T-helper 9 cell (primary cell): ENCODE measurements at places on chromosomes 2 and 18.

DNA sequence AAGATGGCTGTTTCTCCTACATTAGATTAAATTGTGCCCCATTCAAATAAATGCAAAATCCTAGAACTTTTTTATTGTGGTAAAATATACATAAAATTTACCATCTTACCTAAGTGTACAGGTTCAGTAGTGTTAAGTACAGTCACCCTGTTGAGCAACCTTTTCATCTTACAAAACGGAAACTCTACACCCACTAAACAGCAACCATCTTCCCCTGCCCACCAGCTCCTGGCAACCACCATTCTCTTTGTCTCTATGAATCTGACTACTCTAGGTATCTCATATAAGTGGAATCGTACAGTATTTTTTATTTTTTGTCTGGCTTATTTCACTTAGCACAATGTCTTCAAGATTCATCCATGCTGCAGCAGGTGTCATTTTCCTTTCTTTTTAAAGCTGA lies 53.0 kb downstream of the ASXL2 start:
- no peak for DNase-seq

DNA sequence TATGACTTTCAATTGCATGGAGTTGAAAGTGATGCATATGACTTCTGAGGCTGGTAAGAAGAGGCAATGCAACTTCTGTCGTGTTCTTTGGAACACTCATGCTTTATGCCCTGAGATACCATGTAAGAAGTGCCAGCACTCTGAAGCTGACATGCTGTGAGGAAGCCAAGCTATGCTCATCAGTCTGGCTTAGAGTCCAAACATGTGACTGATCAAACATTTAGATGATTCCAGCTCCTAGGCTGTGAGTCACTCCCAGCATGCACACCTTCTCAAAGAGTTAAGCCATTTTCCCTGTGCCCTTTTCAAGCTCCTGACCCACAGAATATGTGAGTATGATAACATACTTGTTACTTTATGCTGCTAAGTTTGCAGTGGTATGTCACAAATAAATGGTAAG lies 15.8 kb upstream of the VRK2 start:
- DNase-seq: no peak

- no peak for DNase-seq
These were observed 508.9 kb downstream of the FBXO15 start for GRCh38 chr18:73638709-73639108.

- no peak for DNase-seq
These were observed 131.0 kb downstream of the SNTG2 start for GRCh38 chr2:1081451-1082225.

DNA sequence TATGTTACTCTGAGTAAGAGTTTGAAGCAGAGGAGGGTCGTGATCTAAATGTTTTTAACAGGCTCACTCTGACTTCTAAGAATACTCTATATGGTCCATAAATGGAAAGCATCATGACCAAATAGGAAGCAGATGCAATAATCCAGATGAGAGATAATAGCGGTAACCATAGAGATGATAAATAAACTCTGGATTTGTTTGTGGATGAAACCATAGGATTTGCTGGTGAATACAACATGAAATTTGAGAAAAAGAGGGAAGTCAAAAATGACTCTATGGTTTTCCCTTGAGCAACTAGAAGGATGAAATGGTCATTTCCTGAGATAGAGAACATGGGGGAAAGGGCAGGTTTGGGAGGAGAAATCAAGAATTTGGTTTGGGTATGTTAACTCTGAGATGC lies 3.9 kb downstream of the HEATR5B start:
- DNase-seq: no peak

GRCh38 chr2:43221124-43221762 lies 5.2 kb downstream of the ZFP36L2 start:
- DNase-seq: peak; percentile 41

DNA sequence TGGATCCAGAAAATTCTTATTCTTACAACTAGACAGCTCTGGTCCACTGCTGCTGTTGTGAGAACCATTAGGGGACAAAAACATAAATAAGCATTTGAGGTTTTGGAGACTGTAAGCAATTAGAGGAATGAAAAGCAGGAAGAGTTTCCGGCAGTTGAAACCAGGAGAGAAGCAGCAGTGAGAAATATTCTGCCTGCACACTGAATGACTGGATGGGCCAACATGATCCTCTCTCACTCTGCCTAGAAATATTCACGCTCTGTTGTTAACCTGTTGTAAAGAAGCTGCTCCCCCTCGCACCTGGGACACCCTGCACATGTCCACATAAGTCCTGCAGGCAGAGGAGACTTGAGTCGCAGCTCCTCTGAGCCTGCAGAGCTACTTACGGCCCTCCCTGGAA lies 60.4 kb upstream of the RNF152 start:
- no peak for DNase-seq

DNA sequence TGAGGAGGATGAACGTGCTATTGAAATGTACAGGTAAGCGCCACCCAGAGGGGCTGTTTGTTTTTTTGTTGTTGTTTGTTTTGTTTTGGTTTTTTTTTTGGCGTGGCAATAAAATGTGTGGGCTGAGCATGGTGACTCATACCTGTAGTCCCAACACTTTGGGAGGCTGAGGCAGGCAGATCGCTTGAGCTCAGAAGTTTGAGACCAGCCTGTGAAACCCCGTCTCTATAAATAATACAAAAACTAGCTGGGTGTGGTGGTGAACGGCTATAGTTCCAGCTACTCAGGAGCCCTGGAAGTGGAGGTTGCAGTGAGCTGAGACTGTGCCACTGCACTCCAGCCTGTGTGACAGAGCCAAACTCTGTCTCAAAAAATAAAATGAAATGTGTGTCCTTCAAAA lies 6.2 kb downstream of the PDCL3 start:
- no peak for DNase-seq

DNA sequence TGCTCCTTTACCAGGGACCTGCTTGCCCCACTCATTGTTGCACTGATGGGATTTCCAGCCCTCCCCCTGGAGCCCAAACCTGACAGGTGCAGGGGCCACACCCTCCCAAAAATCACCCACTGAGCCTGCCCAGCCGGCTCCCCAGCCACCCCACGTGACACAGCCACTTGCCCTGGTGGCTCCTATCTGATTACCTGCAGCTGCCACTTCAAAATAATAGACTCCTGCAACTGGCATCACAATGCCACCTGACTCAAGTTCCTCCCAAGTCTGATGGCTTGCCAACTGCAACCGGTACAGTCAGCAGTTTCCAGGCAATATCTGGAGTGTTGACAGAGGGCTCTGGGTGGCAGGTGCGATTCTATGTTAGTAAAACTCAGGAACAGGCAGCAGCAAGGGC lies 66.2 kb downstream of the CRACDL start:
- DNase-seq: no peak

GRCh38 chr2:38070438-38070837 lies 5.5 kb downstream of the CYP1B1 start:
- DNase-seq: no peak

GRCh38 chr2:194289712-194290346 lies 1367.2 kb upstream of the SLC39A10 start:
- DNase-seq: no peak

GRCh38 chr2:187505065-187505672 lies 49.1 kb downstream of the TFPI start:
- DNase-seq: no peak

GRCh38 chr2:98900721-98901120 lies 35.3 kb downstream of the CRACDL start:
- no peak for DNase-seq

GRCh38 chr2:15746703-15747550 lies 155.3 kb downstream of the DDX1 start:
- no peak for DNase-seq

GRCh38 chr2:95346738-95347671 lies 49.9 kb downstream of the KCNIP3 start:
- DNase-seq: no peak

- no peak for DNase-seq
These were observed 209.8 kb downstream of the GBX2 start for GRCh38 chr2:235958221-235958930.

- no peak for DNase-seq
These were observed 32.5 kb upstream of the FHOD3 start for GRCh38 chr18:36265015-36265414.

- no peak for DNase-seq
These were observed 66.2 kb downstream of the STAT1 start for GRCh38 chr2:190947711-190948251.

- DNase-seq: no peak
These were observed 137.5 kb upstream of the OTOS start for GRCh38 chr2:240277807-240278522.

GRCh38 chr2:45681675-45682074 lies 30.2 kb downstream of the PRKCE start:
- no peak for DNase-seq

GRCh38 chr2:165056564-165056963 lies 101.2 kb upstream of the SLC38A11 start:
- no peak for DNase-seq

DNA sequence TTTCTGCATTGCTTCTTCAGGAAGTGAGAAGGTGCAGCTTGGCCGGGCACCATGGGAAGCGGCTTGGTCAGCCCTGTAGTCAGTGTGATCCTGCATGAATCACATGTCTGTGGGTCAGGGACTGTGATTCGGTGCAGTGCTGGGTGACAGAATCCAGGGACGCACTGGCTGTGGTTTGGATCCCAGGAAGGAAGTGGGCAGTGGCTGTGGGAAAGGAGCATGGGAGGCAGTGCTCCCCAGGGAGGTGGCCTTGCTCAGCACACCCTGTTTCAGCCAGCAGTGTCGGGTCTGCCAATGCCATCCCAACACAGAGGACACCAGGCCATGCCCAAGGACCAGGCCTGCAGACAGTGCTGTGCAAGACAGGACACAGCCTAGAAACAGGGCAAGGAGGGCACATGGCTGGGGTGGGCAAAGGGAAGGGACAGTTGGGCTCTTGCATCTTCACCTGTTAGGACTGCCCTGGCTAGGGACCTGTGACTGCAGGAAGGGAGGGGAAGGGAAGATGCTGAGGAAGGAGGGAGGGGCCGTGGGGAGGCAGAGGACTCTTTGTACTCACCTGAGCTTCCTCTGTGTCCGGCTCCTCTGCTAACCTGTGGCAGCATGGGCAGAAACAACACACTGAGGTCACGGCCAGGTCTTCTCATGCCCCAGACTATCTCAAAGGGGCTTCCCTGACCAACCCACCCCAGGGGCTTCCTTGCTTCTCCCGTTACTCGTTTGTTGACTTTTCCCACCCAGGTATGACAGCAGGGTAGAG lies 37.2 kb upstream of the DNMT3A start:
- DNase-seq: no peak

DNA sequence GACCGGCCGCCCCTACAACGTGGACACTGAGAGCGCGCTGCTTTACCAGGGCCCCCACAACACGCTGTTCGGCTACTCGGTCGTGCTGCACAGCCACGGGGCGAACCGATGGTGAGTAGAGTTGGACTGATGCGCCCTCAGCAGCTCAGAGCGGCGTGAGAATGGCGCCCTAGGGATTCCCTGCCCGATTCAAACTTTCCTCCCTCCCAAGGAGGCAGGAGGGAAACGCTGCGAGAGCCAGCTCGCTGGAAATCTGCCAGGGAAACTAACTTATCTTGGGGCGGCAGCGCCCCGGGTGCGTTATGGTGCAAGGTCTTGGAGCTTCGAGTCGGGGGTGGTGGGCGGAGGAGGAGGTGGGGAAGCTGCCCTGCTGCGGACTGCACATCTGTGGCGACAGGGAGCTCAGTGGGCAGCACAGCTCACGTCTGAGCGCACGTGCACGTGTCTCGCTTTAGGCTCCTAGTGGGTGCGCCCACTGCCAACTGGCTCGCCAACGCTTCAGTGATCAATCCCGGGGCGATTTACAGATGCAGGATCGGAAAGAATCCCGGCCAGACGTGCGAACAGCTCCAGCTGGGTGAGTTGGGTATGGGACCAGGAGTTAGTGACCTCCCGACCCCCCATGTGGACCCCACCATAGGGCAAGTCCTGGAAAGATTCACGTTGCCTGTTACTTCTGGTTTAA lies 697 bp downstream of the ITGA4 start:
- DNase-seq: peak; percentile 29

- DNase-seq: no peak
These were observed 10.6 kb downstream of the TMEM178A start for GRCh38 chr2:39676342-39676741.

- no peak for DNase-seq
These were observed 1601.1 kb downstream of the LRP1B start for GRCh38 chr2:140529706-140530105.

DNA sequence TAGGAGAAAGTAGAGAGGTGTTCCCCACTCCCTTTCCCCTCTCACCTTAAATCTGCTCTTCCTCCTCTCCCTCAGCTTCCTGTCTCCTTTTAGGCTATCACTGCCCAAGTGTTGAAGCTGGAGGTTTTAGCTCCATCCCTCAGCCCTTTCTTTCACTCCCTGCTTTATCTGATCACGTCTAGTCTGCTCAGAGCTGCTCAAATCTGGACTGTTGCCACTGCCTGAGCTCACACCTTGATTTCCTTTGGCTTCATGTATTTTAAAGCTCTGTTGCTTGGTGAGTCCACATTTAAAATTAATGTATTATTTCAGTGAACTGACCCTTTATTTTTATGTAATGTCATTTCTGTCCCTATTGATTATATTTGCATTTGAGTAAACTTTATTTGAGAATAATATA lies 236.6 kb downstream of the PTGR3 start:
- no peak for DNase-seq

GRCh38 chr2:53314718-53315117 lies 452.9 kb upstream of the CHAC2 start:
- DNase-seq: no peak

- DNase-seq: no peak
These were observed at the start of gene BOD1L2 for GRCh38 chr18:57146956-57147636. BOD1L2 (plus strand) TSS chr18:57147087; CDS start chr18:57147313, 226 bp downstream.

- no peak for DNase-seq
These were observed 2.5 kb downstream of the ELOA2 start for GRCh38 chr18:47032945-47033344.

- no peak for DNase-seq
These were observed 59.1 kb downstream of the MBP start for GRCh38 chr18:77073336-77074093.

DNA sequence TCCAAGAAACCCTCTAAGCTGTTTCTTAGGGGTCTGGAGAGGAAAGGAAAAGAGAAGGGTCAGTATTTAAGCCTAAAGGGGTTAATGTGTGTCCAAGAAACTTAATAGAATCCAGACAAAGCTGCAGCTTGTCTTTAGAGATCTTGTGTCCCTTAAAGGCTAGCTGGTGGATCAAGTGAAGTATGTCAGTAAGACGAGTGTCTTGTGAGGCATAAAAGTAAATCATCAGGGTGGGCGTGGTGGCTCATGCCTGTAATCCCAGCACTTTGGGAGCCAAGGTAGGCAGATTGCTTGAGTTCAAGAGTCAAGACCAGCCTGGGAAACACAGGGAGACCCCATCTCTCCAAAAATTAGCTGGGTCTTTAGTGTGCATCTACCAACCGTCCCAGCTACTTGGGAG lies 47.8 kb downstream of the CERS6 start:
- no peak for DNase-seq

DNA sequence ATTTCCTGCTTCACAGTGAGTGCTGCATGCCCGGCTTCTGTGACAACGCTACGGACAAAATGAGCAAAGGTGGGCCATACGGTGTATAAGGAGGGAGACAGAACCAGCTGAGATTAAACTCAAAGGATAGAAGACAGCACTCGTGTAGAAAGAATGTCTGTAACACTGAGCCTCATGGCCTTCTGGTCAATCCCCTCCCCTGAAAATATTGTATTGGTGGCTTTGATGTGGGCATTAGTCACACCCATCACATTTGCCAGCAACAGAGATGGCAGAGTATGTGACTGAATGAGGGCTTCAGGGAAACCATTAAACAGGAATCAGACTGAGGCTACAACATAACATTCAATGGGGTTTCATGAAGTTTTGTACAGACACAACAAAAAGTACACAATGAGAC lies 287.8 kb upstream of the CCDC68 start:
- no peak for DNase-seq

- DNase-seq: no peak
These were observed 3.0 kb upstream of the ASB1 start for GRCh38 chr2:238423561-238424312.
